Muscle of leg (tissue), 16 donors: ENCODE measurements at places on chromosomes 3 and 15.

DNA sequence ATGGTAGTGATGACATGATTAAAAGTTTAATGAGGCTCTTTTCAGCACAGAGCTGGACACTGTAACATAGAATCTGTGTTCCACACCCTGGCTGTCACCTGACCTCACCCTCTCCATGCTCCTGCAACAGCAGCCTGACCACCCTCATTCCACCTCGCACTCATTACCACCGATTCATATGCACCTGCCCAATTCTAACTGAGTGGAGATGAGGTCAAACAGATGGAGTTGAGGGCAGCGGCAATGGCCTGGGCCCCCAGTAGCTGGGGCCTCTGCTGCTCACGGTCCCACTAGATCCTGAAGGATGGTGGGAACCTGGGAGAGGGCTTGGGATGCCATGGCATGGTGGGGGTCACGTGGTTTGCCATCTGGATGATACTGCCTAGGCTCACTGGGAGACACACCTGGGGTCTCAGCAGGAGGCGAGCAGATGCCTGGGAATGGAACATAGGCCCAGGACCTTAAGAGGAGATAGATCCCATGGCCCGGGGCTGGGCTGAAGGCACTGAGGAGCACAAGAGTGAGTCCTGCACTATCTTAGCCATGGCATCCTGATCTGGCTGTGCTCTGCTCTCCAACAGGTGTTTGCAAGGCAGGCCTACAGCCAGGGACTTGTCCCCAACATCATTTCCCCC is 1.3 kb downstream of the SCN5A start:
- no peak for DNase-seq

GRCh38 chr15:38861108-38861507 is 296.5 kb upstream of the RASGRP1 start:
- no peak for DNase-seq

DNA sequence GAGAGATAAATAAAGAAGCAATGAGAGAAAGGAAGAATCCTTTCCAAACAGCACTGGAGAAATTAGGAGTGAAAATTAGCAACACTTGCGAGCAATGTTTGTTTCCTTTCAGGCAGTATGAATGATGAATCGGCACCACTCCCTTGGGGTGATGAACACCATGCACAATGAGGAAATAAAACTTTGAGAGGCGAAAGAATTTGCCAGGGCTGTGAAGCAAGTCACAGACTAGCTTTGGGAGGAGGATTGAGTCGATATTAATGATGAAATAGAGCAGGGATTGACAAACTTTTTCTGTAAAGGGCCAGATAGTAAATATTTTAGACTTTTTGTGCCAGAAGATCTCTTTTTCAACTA is 237.7 kb downstream of the AGBL1 start:
- DNase-seq = peak; percentile 77

DNA sequence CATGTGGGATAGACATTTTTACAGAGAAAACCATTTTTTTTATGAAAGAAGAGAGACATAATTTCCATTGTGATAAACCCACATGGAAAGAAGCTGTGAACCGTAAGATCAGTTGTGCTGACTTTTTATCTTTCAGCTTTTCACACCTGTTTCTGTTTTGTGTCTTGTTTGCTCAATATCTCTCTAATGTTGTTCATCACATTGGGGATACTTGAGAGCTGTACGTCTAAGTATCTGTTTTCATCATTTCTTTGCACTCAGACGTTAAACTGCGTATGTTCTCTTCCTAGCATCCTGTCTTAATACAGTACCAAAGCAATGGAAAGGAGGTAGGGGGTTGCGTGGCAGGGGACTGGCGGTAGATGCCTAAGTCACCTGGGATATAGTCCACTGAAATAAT is 449.0 kb downstream of the NAALADL2 start:
- DNase-seq = no peak

- no peak for DNase-seq
These were observed 11.0 kb upstream of the MEIS2 start for GRCh38 chr15:37111427-37111717.

GRCh38 chr3:139134678-139135372 is 90.1 kb upstream of the PRR23C start:
- DNase-seq = no peak

DNA sequence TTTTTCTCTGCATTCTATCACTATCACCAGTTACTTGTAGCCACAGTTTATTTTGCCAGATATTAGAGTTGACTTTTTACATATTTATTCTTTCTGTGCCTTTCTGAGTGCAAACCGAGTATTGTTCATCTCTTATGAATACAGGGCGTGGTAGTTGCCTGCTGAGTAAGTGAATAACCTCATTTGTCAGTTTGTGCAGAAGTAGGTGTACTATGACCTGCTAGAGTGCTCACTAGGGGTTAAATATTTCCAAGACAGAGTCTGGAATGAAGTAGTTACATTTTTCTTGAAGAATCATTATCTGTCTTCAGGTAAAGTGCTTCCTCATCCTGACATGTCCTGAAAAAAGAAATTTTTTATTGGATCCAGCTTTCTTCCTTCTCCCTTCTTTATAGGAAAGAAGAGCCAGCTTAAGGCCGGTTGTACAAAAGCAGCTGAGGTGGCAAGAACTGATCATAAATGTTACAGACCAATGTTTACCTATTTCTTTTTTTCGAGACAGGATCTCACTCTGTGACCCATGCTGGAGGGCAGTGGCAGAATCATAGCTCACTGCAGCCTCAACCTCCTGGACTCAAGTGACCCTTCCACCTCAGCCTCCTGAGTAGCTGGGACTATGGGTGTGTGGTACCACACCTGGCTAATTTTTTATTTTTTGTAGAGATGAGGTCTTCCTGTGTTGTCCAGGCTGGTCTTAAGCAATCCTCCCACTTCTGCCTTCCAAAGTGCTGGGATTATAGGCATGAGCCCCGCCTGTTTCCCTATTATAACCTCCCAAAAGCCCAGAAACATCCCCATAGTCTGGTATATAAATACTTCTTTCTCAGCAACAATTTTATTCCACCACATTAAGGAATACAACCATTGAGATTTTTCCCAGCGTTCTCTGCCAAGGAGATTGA is 182.5 kb downstream of the TPRG1 start:
- DNase-seq = no peak

- no peak for DNase-seq
These were observed 19.5 kb downstream of the COPS2 start for GRCh38 chr15:49135911-49136310.

DNA sequence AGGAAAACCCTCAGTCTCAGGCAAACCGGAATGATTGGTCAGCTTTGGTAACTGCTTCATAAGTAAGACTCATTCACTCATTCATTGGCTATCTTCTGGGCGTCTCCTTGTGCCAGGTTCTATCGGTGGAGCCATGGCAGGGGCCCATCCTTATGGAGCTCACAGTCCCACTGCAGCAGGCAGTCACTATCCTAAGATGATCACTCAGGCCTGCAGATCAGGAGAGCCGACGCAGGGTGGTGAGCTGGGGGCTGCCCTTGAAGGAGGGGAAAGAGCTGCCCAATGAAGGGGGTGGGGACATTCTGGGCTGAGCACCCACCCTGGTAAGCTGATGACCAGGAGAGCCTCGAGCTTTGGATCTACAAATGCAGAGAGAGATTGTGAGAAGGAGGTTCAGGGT is 20.5 kb upstream of the FGD5 start:
- no peak for DNase-seq

DNA sequence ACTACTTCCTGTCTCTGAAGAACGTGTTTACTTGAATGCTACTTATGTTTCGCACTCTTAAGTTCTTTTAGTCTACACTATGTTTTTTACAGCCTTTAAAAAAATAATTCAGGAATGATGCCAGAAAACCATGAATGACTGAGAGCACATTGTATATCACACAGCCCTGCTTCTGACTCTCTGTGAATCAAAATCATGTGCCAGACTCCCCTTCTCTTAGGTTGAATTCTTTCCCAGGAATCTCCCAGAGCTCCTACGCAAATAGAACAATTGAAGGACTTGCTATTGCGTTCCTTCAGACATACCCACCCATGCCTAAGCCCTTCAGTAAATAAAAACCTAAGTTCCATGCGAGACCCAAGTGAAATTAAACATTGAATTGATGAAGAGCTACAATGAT is 782.0 kb upstream of the ALCAM start:
- no peak for DNase-seq

DNA sequence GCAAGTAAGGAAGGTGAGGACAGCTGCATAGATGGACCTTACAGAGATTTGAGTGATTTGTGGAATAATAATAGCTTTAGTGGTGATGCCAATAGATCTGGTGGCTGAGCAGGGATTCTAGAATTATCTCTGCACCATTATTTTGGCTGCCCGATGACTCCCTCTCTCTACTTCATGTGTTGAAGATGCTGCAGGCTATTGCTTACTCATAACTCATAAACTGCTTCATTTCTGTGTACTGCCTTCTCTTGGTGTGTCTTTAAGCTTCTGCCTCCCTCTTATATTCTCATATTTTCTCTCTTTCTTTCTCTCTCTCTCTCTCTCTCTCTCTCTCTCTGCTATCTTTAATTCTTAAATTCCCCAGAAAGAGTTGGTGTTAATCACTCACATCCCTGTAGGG is 256.0 kb upstream of the TRIM42 start:
- no peak for DNase-seq

GRCh38 chr3:106176734-106177133 is 307.9 kb upstream of the CBLB start:
- DNase-seq = no peak

DNA sequence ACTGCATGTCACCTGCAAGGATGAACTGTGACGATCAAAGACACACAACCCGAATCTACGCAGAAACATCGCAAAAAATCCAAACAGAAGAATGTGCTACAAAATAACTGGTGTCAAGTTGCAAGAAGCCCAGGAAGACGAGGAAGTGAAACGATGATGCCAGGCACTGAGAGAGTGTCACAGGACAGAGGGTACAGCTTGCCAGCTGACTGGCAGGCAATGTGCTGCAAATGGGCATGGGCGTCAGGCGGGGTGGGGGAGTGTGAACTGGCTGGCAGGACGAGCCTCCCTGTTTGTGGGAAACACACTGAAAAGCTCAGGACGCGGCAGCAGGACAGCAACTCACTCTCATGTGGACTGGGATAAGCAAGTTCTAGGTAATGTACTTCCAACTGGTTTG is 28.9 kb upstream of the OCA2 start:
- DNase-seq = peak; percentile 58

DNA sequence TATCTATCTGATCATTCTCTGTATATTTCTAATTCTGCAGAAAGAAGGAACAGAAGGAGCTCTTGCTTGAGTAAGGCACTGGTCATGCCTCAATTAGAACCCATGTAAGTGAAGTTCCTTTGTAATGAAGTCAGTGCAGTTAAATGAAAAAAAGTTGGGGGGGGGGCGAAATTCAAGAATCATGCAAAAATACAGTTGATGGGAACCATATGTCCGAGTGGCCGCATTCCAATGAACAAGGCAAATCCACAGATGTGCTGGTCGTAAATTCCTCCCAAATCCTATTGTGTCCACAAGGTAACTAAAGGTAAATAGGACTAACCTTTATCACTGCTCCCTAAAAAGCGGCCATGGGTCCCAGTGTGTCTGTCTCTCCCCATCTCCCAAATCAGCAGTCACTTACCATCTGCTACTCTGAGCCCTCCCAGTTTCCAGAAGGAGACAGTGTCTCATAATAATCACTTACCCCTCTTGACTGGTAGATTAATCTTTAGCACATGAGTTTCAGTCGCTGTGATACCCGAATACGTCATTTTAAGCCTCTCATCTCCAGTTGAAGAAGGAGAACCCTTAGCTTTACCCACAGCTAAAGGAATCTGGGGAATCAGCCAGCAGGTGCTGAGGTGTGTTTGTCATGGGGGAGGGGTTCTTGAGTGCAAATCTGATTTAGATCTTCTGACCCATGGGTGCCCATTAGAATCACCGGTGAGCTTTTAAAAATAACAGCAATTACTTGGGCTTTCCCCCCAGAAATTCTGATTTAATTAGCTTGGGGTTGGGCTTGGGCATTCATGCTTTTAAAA is 56.3 kb upstream of the EPHB3 start:
- DNase-seq = peak; percentile 87

DNA sequence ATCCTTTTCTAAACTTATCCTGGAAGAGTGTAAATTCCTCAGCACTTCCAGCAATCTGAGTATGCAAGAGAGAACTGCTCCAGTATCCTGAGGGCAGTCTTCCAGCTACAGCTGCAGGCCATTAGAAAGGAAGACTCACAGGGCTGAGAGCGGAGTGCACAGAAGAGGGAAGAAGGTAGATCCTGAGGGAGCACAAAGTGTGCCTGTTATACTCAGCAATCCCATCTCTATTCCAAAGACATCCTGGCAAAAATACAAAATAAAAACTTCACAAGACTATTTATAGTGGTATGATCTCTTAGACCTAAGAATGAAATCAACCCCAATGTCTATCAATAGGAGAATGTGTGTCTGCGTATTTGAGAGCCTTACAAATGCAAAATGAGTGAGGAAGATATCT is 292.0 kb downstream of the ZIC1 start:
- peak; percentile 90 for DNase-seq

DNA sequence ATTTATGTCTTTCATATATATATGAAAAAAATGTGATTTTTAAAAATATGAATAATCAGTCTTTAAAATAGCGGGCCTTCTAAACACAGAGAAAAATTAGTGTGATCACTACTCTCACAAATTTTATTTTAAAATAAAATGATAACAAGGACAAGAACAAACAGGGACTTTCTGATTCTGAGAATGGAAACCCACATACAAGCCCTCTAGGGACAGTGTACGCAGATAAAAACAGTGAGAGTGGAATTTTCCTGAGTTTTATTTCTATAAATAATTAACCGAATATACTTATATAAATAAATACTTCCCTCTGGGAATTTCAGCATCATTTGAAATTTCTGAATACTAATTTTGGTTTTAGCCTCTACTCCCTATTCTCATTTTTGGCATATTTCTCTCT is 201.4 kb upstream of the CBLB start:
- DNase-seq = peak; percentile 20
